ENCODE measurements at places on chromosomes 16 and 17. TPM values are rescaled to one million over a fixed set of nuclear protein-coding genes. Genes with fewer than 3 reads are reported as not detected.

DNA sequence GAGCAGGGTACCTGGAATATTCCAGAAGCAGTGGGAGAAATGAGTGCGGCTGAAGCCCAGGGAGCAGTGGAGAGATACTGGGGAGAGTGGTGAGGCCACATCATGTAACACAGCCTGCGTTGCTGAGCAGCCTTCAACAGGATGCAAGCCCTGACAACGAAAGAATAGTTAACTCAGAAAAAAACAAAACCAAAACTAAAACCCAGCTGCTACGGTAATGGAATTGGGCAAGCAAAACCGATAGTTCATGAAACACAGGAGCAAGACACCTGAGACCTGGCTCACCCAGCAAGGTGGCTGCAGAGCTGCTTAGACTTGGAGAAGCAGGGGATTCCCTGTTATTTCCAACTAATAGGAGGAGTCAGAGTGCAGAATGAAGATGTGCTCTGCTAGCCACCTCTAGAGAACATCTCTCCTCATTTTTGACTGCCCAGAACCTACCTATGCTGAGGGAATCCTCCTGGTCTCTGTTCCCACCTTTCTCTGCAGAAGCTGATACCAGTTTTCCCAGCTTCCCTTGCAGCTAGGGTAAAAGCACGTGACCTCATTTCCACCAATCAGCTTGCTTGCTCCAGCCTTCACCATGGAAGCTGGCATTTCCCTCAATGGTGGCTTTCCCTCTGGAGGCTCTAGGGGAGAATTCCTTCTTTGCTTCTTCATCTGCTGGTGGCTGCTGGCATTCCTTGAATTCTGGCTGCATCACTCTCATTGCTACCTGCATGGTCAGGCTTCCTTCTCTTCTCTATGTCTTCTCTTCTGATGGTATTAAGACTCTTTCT, 59.4 kb upstream of the XYLT1 start:
- no peak for DNase-seq

DNA sequence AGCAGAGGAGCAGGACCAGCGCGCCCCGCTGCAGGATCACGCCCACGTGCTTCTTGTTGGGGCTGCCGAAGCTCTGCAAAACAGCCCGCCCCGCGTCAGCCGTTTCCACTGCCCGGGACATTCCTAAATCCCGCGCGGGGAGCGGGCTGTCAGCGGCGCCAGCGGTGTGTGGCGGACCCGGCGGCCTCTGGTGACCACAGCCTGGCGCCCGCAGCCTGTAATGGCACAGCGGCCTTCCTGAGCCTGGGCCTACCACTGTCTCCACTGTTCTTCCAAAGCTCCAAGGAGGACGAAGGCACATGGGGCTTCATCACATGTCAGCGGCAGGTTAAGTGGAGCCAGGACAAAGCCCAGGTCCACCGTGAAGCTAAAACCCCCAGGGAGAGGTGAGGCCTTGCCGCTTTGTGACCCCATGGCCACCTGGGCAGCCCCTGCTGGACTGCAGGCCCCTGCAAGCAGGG, 2.5 kb downstream of the SLC47A2 start:
- no peak for DNase-seq

Gene SAMD14
- 2.1 TPM for total RNA-seq

DNA sequence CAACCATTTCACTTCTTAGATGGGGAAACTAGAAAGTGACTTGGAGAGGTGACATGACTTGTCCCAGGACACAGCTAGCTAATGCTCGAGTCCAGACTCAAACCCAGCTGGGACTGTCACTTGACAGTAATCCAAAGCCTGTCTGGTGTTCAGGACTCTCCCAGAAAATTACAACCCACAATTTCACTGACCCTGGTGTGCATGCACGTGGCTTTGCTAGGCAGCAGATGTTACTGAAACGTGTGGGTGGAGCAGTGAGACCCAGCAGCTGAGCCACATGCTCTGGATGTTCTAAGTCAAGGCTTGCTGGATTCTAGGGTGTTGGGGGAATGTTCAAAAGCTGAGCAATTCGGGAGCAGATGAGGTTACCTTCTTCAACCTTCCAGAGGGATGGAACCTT, 364.6 kb downstream of the GRIN2A start:
- no peak for DNase-seq

Gene SLC6A2
- not detected for total RNA-seq
